ENCODE measurements at places on chromosomes 3 and 15. TPM values are rescaled to one million over a fixed set of nuclear protein-coding genes. Genes with fewer than 3 reads are reported as not detected.

The MAP6D1 gene
- total RNA-seq = 1.00 TPM

DNA sequence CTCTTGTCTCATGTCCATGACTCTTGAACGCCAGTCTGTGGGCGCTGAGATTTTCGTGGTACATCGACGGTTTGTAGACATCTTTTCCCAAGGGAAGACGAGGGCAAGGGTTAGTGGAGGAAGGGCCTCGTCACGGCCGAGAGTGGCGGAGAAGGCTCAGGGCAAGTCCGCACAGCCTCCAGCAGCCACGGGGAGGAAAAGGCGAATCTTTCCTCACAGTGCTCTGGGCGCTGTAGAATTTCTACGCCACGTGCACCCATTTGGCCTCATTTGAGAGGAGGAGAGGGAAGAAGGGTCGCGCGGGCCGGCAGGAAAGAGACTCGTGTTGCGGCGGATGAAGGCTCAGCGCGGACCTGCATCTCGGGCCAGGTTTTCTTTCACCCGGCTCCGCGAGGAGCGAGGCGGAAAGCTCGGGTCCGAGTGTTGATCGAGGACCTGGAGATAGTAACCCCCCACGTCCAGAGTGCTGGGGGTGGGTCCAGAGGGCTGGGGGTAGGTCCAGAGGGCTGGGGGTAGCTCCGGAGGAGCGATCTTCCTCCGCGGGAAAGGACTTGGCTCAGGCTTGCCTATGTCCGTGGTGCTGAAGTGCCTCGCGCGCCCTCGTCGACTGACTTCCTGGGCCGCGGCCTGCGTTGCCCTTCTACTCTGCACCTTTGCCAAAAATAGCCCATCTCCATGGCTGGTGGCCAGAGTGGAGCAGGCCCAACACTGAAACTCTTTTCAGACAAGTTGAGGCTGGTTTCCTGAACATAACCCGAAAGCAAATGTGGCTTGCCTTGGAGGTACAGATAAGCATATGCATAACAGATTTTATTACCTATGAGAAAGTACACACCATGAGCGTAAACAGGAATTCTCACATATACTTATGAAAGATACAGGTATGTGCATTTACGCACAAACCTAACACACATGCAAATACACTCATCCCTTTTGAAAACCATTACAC lies 1.1 kb downstream of the SLC35G2 start:
- peak; percentile 31 for DNase-seq
- peak overlapping the region; percentile 79 for H3K27ac ChIP-seq
- peaks cover 14% of the 10 kb centered on the region for H3K36me3 ChIP-seq
- H3K27me3 ChIP-seq = peaks cover 37% of the 10 kb centered on the region

- H3K36me3 ChIP-seq = peaks cover 3% of the 10 kb centered on the region
- no peak overlapping the region for H3K27ac ChIP-seq
- no peaks in the 10 kb centered on the region for H3K4me1 ChIP-seq
- H3K27me3 ChIP-seq = no peaks in the 10 kb centered on the region
- no peak for DNase-seq
These were observed 100.2 kb upstream of the PTX3 start for GRCh38 chr3:157336252-157337009.

GRCh38 chr3:66655671-66656070 lies 154.8 kb upstream of the LRIG1 start:
- H3K36me3 ChIP-seq = no peaks in the 10 kb centered on the region
- H3K27ac ChIP-seq = no peak overlapping the region
- no peaks in the 10 kb centered on the region for H3K27me3 ChIP-seq
- no peak for DNase-seq
- H3K4me1 ChIP-seq = no peaks in the 10 kb centered on the region
